ENCODE measurements at places on chromosomes 2 and 18.

- DNase-seq = no peak
Measured at GRCh38 chr2:101446869-101447268, 28.0 kb downstream of the RFX8 start.

- DNase-seq = no peak
Measured at GRCh38 chr2:186477790-186478189, 8.3 kb upstream of the ZC3H15 start.

GRCh38 chr18:2909431-2910140 is 62.8 kb downstream of the EMILIN2 start:
- DNase-seq = no peak

DNA sequence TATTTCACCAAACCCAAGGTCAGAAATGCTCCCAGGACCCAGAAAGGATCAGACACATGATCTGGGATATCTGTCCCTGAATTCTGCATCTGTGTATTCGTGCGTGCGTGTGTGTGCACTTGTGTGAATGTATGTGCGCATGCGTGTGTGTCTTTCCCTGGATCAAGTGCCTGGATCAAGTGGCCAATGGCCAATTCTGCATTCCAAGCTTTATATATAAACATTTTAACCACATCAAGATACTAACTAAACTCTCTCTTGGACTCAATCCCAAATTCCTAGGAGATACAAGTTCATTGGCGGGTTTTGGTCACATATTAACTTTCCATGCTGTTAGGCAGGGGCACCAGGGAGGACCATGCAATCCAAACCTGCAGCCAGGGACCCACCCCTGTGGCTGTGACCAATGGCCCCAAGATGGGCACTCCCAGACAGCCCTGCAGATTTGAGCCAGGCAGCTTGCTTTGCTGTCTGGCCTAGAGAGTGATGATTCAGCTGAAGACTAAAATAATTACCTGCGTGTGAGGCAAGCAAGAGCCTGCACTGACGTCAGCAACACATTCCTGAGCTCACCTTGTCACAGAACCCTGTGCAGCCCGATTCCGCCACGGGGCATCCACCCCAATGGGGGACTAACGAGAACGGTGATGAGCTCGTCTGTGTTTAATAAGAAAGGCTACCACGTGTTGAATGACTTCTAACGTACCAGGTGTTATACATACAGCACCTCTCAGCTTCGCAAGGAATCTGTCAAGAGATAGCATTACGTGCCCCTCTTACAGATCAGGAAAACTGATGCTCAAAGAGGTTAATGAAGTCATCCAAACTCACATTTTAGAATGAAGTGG is 45.3 kb upstream of the ROCK2 start:
- DNase-seq = no peak

GRCh38 chr2:217396586-217396985 is 536.7 kb upstream of the TNP1 start:
- no peak for DNase-seq

- DNase-seq = no peak
Measured at GRCh38 chr18:49588171-49588570, 26.3 kb downstream of the LIPG start.

- no peak for DNase-seq
Measured at GRCh38 chr2:159297042-159297707, 10.7 kb upstream of the WDSUB1 start.

DNA sequence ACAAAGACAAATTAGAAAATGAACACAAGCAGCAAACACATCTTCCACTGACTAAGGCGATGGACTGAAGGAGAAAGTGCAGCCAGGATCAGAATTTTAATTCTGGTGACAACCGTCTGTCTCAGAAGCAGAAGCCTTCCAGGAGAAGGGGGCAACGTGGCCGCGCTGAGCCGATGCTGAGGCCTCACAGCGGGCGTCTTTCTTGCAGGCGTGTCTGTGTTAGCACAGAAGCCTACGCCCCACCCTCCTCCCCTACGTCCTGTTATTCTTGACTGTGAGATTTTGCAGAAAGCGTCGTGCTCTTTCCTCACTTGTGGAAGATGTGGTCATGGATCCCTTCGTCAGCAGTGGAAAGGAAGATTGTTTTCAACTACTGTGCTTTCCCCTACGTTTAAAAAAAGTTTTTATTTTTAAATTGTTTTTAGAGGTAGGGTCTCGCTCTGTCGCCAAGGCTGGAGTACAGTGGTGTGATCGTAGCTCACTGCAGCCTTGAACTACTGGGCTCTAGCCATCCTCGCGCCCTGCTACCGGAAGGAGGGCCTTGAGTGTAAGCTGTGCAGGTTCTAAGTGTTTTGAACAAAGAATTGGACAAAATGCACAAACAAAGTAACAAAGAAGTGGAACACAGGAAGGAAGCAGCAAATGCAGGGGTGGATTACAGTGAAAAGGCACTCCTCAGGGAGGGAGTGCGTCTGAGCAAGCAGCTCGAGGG is 422.0 kb downstream of the GALR1 start:
- no peak for DNase-seq

GRCh38 chr2:69615969-69616368 is 27.6 kb downstream of the AAK1 start:
- DNase-seq = no peak

DNA sequence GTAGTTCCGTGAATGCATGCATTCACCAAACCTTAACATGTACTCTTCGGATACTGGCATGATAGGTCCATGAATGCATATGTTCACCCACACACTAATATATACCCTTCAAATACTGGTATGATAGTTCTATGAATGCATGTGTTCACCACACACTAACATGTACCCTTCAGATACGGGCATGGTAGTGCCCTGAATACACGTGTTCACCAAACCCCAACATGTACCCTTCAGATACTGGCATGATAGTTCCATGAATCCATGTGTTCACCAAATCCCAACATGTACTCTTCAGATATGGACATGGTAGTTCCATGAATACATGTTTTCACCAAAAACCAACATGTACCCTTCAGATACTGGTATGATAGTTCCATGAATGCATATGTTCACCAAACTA is 48.5 kb upstream of the ALKAL2 start:
- no peak for DNase-seq

- DNase-seq = no peak
Measured at GRCh38 chr2:182319556-182320505, 107.0 kb downstream of the PDE1A start.

GRCh38 chr2:118554616-118555015 is 292.8 kb downstream of the EN1 start:
- no peak for DNase-seq

DNA sequence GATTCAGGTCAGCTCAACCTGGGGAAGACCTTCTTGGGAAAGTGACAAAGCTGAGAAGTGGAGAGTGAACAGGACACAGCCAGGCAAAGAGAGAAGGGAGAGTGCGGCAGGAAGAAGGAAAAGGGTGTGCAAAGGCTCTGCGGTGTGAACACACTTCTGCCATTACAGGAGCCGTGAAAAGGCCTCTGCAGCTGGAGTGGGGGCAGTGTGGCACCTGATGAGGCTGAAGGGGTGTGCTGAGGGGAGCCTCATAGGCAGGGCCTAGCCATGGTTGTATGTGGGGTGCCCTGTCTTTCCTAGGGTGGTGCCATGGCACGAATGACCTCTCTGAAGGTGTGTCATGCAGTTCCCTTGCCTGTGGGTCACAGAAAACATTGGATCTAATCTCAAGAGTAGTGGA is 347.6 kb downstream of the CYRIA start:
- no peak for DNase-seq

- DNase-seq = no peak
Measured at GRCh38 chr2:39232141-39232540, 11.6 kb downstream of the CDKL4 start.
